IPS DF 6.9 (cell line): ENCODE measurements at places on chromosomes 12 and 14.

GRCh38 chr14:23620177-23620702, 15.9 kb upstream of the DHRS2 start:
- no peak for DNase-seq

GRCh38 chr12:47808574-47809365, 10.9 kb downstream of the HDAC7 start:
- no peak for DNase-seq

GRCh38 chr12:39958377-39958776, 147.5 kb downstream of the SLC2A13 start:
- DNase-seq: no peak

- DNase-seq: no peak
Observed at GRCh38 chr12:113154351-113154973, 4.9 kb downstream of the CFAP73 start.

- DNase-seq: no peak
Observed at GRCh38 chr14:103016071-103016470, 41.3 kb downstream of the CDC42BPB start.

DNA sequence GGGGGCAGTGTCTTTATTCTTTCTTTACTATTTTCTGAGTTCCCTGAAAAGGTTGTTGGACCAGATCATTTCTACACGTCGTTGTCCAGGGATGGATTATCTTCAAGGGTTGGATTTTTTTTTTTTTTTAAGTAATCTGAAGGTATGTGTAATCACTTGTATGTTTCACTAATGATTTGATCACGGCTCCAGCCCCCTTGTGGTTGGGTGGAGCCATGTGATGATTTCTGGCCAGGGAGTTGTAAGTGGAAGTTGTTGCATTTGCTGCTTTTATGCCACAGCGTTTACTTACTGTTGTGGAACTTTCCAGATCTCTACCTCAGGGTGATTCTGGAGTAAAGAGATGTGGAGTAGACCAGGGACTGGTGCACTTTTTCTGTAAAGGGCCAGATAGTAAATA, 390.3 kb downstream of the AACS start:
- no peak for DNase-seq

- DNase-seq: no peak
Observed at GRCh38 chr12:113253532-113254285, 32.4 kb downstream of the TPCN1 start.

GRCh38 chr14:95023115-95023514, 134.2 kb downstream of the DICER1 start:
- no peak for DNase-seq

DNA sequence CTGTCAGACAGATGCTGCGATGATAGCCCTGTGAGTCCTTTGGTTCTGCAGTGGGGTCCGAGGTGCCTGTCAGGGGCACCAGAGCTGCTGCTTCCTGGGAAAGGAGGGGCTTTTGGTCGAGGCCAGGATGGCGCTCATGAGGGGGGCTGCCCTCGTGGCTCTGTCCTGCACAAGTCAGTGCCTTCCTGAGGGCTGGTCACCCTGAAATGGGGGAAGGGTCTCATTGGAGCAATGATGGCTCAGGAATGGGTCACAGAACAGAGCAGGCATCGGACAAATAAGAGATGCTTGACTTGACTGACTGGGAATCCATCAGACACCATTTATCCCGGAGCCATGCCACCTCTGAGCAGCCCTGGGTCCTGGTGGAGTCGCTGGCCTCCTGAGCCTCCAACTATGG, 121.9 kb downstream of the ADGRD1 start:
- no peak for DNase-seq

GRCh38 chr12:113591480-113591974, 119.9 kb upstream of the LHX5 start:
- no peak for DNase-seq

GRCh38 chr12:130422676-130423075, 85.0 kb downstream of the PIWIL1 start:
- no peak for DNase-seq

- DNase-seq: no peak
Observed at GRCh38 chr14:102486513-102487203, 22.9 kb downstream of the ANKRD9 start.

DNA sequence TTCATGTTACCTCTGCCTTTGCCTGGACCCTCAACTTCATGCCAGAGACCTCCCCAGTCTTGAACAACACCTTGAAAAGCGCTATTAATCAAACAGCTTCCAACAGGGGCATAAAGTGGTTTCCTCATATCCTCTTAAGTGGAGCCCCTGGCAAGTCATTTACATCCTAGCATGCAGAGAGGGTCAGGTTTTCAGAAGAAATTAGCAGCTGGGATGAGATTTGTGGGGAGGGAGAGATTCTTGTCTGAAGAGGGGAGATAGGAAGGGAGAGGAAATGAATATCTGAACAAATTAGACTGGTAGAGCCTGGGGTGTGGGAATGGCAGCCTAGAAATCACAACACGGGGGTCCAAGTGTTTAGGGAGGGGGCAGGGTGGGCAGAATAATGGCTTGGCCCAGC, 45.6 kb downstream of the CALM1 start:
- no peak for DNase-seq

DNA sequence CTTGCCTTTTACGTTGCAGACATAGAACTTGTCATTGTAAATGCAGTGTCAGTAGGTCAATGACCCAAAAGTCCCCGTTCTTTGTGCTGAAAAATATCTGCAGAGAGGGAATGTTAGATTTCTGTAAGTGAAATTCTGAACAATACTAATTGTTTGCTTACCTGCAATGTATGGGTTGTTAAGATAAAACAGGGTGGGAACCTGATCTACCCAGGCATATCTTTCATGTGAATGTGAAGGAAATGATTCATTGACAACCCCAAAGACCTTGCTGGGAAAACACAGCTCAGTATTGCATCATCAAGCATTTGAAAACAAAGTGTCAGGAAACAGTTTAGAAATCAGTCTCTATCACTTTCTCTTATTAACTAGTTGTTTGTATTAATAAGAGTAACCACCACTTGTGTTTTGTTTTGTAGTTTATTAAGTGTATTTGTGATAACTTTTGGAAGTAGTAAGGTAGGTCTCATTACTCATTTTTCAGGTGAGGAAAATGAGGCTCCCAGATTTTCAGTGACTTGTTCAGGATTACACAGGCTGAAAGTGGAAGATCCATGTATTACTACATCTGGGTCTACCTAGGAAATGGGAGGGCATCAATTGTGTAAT, 57.9 kb upstream of the SLC38A2 start:
- no peak for DNase-seq

DNA sequence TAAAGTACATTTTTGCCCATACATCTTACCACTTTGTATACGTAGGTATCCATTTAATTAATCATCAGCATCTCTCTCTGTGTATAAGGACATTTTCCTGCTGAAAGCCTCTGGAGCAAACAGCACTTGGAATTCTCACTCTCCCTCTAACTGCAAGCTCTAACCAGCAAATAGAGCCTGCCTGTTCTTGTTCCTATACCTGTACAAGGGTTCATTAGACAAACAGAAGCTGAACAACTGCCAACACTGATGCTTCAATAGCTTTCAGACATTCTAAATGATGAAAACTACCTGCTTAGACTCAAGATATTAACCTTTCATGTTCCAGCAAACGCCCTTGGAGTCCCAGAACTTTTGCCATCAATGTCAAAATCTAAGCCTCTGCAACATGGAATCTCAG, 98.0 kb downstream of the KCNH5 start:
- no peak for DNase-seq

- no peak for DNase-seq
Observed at GRCh38 chr12:15532364-15532977, 210.2 kb downstream of the PTPRO start.

- DNase-seq: no peak
Observed at GRCh38 chr12:121943926-121944325, 25.5 kb downstream of the CFAP251 start.

DNA sequence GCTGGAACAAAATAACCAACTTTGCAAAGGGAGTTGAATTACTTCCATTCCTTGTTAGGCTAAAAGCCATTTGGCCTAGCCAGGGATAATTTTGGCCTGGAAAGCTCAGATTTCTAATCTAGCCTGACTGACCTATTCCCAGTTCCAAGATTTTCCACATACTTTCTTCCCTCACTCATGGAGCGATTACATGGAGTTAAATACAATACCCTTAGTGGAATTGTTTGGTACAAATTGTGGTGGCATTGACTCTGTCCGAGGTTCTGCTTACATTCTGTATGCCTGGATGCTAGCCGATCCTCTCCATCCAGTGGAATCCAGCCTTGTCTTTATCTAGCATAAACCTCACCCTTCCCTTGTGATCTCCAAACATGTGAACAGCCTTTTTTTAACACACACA, 965.1 kb downstream of the DIO2 start:
- no peak for DNase-seq

GRCh38 chr12:95459310-95459709, 14.6 kb upstream of the METAP2 start:
- DNase-seq: no peak

DNA sequence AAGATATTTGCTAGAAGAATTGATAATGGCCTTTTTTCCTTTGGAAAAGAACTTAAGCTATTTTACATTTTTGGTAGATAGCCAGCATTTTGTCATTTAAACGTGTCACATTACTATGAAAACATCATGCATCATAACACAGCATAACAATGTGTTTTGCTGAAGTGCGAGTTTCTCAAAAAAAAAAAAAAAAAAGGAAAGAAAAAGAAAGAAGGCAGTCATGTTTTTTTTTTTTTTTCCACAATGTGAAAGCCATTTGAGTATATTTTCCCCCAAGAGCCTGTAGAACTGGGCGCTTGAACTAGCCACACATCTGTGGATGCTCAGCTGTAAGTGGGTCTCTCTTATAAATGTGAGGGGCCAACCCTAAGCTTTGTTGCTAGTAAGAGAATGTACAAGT, 300.1 kb downstream of the AKAP6 start:
- no peak for DNase-seq

DNA sequence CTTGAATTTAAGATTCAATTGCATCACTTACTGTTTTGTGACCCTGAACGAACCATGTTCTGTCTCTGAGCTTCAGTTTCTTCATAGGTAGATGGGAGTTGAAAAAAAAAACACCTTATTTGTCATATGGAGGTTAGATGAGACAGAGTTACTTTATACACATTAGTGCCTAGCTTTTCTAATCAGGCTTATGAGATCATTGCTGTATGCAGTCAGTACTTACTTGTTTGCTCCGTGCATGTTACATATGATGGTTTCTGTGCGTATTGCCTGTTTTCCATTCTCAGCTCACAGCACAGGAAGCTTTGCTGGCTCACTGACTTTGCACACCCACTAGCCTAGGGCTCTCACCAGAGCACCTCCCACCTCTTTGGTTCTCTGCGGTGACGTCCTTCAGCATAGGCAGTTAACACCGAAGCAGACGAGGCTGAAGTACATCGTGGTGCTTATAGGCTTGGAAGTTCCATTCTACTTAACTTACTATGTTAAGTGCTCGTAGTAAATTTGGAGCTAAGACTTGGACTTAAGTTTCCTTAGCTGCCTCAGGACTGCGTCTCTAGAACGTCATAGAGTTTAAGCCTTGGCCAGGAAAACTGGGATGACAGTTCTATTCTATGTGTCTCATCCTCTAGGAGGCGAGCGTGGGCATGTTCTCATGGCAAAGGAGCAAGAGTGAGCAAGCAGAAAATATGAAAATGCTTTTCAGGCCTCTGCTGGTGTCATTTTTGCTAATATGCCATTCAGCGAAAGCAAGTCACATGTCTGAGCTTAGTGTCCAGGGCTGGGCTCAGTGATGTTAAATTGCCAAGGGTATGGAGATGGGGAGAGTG, 57.3 kb downstream of the NRXN3 start:
- no peak for DNase-seq

DNA sequence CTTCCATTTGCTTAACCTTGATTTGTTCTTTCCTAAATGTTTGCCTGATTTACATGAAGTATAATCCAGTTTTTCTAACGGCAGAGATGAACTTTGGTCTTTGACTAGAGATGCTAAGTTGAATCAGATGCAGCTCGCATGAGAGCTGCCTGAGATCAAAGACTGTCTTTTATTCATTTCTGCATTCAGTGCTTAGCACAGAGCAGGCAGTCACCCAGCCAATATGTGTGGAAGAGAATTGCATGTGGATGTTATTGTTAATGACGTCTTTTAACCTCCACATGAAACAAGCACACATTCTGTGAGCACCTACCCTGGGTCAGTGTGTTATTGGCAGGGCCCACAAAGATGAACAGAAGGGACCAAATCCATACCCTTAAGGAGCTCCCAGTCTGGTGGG, 99.2 kb downstream of the SLC5A8 start:
- no peak for DNase-seq

DNA sequence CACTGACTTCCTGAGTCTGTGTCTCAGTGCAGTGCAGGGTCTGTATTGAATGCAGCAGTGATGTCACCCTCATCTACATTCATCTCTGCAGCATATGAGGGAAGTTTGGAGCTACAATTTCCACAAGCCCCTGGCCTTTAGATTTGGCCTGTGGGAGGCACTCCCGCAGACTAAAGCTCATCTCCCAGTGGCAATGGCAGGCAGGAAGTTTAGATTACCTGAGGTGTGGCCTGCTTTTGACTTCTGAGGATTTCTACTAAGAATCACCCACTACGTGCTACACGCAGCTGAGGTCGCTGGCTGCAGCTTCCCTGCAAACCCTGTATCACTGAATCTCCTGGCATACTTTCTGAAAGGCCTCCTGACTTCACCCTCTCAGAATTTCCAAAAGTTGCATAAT, 202.2 kb upstream of the PRKD1 start:
- no peak for DNase-seq

DNA sequence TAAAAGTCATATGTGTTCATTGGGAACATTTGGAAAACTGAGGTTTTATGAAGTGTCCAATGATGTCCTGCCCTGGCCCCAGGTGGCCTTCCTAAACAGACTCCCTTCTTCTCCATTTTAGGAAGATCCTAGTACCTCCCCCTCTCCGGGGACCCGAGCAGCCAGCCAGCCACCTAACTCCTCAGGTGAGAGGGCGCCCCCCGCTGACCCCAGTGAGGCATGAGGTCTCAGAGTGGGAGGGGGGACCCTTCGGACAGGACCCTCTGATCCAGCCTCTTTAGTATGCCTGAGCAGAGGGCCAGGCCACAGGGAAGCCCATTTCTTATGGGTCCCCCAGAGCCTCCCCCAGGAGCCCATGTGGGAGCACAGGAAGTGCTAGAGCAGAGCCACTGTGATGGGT, 23.7 kb downstream of the DEGS2 start:
- DNase-seq: no peak

GRCh38 chr12:2317772-2318171, 265.0 kb downstream of the CACNA1C start:
- DNase-seq: no peak

GRCh38 chr12:57157588-57158173, 10.3 kb upstream of the LRP1-AS start:
- DNase-seq: no peak

- DNase-seq: no peak
Observed at GRCh38 chr14:55702511-55702910, 122.5 kb downstream of the KTN1 start.

GRCh38 chr12:57712701-57713100, 18.8 kb downstream of the OS9 start:
- no peak for DNase-seq

DNA sequence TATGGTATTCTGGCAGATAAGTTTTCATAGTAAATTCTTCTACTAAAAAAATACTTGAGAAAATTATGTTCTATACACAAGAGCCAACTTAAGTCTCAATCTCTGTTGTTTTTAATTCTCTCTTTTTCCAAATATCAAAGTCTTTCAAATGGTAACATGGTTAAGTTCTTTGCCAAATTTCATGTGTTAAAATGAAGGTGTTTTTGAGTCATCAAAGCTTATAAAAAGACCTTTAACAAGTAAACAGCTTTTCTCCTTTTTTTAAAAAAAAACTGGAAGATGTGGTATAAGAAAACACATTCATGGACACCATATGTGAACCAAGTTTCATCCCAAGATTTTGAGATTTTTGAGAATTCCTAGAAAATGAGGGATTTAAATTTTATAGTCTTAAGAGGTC, 111.3 kb downstream of the FOXG1 start:
- no peak for DNase-seq
